Stimulated activated CD4-positive, alpha-beta T cell treated with anti-CD3 and anti-CD28 coated beads, Interleukin-1b, Interleukin-23, amount 100 ng/mL, for 48 hours (primary cell): ENCODE measurements at places on chromosomes 6 and 20.
A peak's percentile ranks its signal among the peaks of the same experiment; 100 is the strongest.

DNA sequence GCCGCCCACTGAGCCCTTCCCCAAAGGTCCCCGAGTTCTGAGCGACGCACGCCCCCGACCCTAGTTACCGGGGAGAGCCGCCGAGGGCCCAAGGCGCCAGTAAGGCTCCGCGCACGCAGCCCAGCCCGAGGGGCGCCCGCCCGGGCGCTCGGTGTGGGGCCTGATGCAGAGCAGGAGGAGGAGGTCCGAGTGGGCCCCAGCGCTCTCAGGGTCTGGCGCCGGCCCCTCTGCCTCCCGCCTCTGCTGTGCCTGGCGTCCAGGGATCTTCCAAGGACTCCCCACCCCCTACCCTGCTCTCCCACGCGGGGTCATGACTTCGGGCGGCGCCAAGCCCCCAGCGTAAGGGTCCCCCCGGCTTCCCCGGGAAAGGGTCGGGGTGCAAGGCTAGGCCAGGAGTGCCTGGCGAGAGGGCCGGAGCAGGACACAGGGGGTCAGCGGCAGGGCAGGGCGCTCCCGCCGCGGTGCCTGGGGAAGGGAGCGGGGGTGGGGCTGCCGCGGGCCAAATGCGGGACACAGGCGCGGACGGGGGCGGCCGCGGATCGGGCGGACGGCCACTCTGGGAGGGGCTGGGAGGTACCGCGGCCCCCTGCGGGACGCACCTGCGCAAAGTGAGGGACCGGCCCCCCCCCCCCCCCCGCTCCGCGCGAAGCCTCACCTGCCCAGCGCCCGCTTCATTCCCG lies 637 bp downstream of the ABHD12 start:
- DNase-seq, result peak; percentile 24

- DNase-seq, result peak; percentile 61
Measured at GRCh38 chr20:19205981-19206396, 6.5 kb upstream of the SLC24A3 start.

DNA sequence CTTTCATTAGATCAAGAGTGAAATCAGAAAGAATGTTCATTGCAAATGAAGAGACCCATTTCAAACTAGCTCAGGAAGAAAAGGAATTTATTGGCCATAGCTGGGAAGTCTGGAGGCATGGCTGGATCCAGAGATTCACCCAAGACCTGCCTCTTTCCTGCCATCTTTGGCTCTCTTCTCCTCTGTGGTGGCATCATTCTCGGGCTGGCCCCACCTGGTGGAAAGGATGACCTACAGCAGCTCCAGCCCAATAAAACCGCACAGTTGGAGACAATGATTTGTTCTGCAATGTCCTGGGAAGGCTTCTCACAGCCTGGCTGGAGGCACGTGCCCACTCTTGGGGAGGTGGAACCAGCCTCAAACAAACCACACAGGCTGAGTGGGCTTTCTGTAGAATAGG lies 18.1 kb upstream of the FERMT1 start:
- peak; percentile 7 for DNase-seq

GRCh38 chr6:40551966-40552505 lies 35.1 kb downstream of the LRFN2 start:
- no peak for DNase-seq

DNA sequence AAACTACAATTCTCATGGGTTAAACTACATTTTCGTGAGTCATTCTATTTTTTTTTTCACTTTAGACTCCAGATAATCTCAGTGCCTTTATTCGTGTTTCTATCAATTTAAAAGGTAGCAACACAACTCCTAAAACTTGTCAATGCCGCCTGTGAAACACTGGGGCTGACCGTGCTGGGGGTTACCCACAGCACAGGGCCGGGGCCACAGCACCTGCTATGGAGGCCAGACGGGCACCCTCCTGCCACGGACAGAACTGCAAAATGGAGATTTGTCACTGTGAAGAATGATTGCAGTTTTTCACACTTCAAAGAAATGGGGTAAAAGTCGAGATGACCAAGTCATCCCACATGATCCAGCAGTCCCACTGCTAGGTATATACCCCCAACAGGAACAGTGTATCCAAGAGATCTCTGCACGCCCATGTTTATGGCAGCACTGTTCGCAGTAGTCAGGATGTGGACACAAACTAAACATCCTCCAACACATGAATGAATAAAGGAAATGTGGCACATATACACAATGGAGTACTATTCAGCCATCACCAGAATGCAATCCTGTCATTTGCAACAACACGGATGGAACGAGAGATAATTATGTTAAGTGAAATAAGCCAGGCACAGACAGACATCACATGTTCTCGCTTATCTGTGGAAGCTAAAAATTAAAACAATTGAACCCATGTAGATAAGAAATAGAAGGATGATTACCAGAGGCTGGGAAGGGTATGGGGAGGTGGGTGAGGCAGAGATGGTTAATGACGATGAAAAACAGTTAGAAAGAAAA lies 290.1 kb downstream of the SMOC2 start:
- no peak for DNase-seq

- no peak for DNase-seq
Measured at GRCh38 chr6:128156321-128157111, 255.7 kb upstream of the THEMIS start.

DNA sequence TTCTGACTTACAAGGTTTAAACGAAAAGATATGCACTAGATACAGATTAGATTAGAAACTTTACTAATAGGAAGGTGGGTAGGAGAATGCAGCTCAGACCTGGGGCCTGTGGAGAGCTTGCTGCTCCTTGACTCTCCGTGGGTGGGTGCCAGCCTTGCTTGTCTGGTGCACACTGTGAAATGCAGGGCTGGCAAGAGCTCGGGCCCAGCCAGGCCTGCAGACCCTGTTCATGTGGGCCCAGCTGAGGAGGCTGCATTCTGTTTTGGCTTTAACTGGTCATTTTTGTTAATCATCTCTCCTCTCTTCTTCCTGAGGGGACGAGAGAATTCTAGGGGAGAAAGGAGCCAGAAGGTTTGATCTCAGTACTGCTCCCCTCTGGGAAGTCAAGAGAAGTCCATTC lies 325.4 kb downstream of the QKI start:
- DNase-seq, result no peak

GRCh38 chr6:96186516-96187195 lies 170.9 kb downstream of the FUT9 start:
- no peak for DNase-seq

GRCh38 chr6:148413321-148414091 lies 70.9 kb downstream of the SASH1 start:
- DNase-seq, result no peak

GRCh38 chr6:106300944-106301343 lies 24.6 kb downstream of the ATG5 start:
- DNase-seq, result no peak

DNA sequence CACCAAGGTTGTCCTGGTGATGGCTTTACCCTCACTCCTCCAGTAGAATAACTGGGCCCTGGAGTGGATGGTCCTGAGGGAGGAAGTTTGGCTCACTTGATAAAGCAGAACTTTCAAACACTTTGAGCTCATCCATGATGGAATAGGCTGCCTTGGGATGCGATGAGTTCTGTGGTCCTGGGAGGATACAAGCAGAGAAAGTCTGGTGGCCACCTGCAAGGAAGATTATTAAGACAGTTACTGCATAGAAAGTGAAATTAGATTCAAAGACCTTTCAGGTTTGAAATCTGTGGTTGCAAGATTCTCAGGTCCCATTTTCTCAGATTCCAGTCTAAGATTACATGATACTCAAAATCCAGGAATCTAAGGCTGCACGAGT lies 19.9 kb upstream of the CCN5 start:
- DNase-seq, result no peak

- no peak for DNase-seq
Measured at GRCh38 chr6:92550501-92550900, 868.9 kb downstream of the EPHA7 start.

DNA sequence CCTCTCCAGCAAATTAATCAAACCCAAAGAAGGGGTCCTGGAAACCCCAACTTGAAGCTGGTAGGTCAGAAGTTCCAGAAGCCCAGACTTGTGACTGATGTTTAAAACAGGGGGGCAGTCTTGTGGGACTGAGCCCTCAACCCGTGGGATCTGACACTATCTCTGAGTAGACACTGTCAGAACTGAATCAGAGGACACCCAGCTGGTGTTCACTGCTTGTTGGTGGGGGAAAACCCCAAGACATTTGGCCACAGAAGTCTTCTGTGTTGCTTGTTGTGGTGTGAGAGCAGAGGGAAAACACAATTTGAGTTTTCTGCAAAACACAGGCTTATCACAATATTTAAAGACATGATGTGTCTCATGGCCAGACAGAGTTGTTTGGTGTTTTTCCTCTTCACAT lies 29.9 kb downstream of the KIF13A start:
- no peak for DNase-seq

GRCh38 chr6:35448191-35448590 lies 3.9 kb upstream of the FANCE start:
- DNase-seq, result no peak

DNA sequence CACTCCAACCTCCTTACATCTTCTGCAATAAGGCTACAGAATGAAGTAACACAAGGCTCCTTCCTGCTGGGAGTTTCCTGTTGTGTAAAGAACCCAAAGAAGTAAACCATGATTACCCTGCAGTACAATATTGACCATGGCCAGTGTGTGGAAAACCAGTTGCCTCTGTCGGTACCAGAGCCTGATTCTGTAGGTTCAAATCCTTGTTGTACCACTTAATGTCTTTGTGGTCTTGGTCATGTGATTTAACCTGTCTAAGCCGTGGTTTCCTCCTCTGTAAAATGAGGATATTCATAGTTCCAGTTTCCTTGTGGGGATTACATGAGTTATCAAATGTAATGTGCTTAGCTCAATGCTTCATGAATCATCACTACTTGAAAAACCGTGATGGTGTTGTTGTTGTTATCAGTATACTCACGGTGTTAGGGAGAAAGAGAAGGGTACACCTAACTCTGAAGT lies 60.3 kb upstream of the PRELID3B start:
- DNase-seq, result no peak

- DNase-seq, result no peak
Measured at GRCh38 chr20:38973645-38974044, 11.5 kb downstream of the DHX35 start.

GRCh38 chr6:72933233-72933632 lies 292.1 kb downstream of the KHDC1L start:
- no peak for DNase-seq

GRCh38 chr20:43942667-43943285 lies 28.1 kb downstream of the TOX2 start:
- no peak for DNase-seq

- DNase-seq, result no peak
Measured at GRCh38 chr6:148805777-148806176, 58.9 kb downstream of the UST start.

DNA sequence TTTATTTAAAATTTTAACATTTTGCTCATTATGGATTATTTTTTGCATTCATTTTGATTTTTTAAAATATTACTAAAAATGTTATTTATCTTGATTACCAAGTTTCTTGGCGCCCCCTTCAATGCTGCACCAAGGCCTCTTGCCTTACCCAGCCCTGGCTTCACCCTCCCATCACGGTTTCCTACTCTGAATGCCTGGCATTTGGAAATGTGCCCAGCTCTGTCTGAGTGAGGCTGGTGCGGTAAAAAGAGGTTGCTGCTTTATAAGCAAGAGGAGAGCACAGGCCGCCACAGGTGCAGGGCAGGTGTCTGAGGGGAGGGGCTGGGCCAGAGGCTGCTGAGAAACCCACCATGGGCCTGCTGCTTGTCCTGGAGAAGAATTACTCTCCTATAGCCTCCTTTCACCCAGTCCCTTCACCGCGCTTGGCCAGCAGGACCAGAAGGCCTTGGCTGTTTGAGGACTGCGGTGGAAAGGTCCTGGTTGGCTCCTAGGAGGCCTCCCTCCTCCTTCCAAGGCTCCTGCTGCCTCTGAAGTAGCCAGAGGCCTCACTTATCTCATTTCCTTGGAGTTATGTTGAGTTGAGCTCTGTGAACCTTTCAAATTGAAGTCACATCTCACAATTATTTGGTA lies 62.6 kb downstream of the BANF2 start:
- DNase-seq, result no peak

- no peak for DNase-seq
Measured at GRCh38 chr6:109182578-109182977, 87.3 kb downstream of the CEP57L1 start.

DNA sequence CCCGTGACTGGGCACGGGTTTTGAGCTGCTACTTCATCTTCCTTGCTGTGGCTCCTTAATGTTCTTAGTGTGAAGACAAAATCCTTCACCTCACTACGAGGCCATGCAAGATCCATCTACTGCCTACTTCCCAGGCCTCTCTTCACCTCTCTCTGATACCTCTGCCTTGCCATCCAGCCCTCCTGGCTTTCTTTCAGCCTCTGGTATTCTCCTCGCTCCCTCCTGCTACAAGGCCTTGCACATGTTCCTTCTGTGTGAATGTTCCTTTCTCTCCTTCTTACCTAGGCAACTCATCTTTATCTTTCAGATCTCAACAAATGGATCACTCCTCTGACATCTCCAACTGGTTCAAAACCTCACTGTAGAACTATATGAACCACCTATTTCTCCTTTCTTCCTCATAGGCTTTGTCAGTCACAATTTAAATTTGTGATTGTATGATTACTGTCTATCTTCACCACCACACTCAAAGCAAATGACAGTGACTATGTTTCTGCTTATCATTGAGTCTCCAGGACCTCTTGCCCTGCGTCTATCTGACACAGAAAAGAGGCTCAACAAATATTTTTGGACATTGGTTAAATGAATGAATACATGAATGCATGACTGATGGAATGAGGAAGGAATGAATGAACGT lies 19.8 kb downstream of the HEY2 start:
- no peak for DNase-seq

DNA sequence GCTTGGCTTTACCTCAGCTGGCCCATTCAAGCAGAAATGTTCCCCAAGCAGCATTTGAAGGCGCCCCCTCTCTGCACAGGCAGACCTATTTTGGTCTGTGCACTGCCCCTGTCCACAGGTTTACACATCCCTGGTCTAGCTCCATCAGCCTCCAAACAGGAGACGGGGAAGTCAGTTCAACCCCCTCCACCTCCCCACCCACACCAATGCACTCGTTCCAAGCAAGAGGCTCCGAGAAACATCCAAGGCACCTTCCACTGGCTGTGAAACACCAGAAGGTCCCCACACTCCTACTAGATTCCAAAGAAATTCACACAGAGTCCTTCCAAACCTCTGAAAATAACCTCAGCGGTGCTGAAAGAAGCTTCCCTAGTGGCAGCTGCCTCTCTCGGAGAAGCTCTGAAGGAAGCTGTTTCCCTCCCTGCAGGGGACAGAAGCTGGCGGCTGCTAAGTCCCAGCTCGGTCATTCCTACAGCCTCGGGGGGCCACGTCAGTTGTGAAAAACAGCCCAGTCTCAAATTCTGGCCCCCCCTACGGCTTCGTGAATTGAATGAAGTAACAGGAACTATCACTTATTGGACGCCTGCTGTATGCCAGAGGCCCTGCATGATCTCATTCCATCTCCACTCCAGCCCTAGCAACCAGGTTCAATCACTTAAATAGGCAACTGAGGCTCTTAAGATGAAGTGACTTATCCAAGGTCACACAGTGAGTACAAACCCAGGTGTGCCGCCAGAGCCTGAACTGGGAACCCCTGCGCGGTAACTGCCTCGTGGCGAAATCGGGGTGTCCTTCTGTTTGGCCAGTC lies 815 bp downstream of the SPATA2 start:
- no peak for DNase-seq

- no peak for DNase-seq
Measured at GRCh38 chr6:166370489-166370888, 12.3 kb downstream of the MPC1 start.
